Stimulated activated CD8-positive, alpha-beta memory T cell treated with anti-CD3 and anti-CD28 coated beads, Interleukin-4, amount 100 ng/mL, for 1 hour (primary cell): ENCODE measurements at places on chromosomes 13 and 19.

DNA sequence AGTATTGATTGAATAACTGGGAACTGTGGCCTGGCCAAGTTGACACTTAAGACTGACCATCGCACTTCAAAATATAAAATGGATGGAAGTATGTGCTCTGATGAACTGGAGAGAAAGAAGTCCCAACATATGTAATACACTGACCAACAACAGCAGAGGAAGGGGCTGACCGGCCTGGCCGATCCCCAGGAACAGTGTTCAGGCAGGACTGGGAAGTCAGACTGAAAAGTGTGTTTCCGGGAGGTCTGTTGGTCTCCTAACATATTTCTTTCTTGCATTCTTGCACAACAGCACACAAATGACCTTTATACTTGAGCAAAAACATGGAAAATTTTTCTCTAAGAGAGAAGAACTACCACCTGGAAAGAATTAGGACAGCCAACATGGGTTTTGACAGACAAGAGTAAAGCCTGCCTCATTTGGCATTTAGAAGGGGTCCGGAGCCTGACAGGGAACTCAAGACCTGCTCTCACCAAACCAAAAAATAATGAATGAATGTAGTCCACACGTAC lies 297.8 kb downstream of the OXGR1 start:
- no peak for DNase-seq

- DNase-seq, result no peak
Observed at GRCh38 chr13:106417467-106418110, 117.9 kb downstream of the EFNB2 start.

DNA sequence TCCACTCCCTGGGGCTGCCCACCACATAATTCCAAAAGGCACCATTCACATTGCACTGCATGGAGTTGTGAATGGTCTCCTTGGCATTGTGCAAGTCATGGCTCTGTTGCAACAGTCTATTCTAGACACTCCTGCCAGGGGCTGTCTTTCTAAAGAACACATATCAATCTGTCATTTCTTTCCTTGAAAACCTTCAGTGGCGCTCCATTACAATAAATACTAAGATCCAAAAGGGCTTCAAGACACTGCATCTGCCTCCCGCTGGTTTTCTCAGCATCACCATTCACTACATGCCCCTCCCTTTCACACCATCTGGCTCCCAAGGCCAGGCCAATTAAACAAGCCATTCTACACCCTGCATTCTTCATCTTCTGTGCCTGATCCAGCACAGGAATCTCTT lies 32.2 kb upstream of the TM9SF2 start:
- DNase-seq, result no peak

- DNase-seq, result no peak
Observed at GRCh38 chr19:10100163-10100785, 2.2 kb downstream of the ANGPTL6 start.

DNA sequence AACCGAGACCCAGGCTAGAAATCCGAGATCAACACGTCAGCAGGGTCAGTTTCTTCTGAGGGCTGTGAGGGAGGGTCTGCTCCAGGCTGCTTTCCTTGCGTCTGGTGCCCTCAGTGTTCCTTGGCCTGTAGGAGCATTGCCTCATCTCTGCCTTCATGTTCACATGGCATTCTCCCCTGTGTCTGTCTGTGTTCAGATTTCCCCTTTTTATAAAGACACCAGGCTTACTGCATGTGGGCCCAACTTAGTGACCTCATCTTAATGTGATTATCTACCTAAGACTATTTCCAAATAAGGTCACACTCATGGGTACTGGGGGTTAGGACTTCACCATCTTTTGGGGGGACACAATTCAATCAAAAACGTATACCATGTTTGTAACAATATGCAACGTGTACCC lies 57.2 kb upstream of the C1QTNF9 start:
- no peak for DNase-seq

- DNase-seq, result no peak
Observed at GRCh38 chr13:40221131-40221459, 445.3 kb downstream of the FOXO1 start.

- no peak for DNase-seq
Observed at GRCh38 chr13:94620286-94620896, 18.7 kb downstream of the GPR180 start.

GRCh38 chr13:66323745-66324347 lies 906.3 kb downstream of the PCDH9 start:
- DNase-seq, result no peak

DNA sequence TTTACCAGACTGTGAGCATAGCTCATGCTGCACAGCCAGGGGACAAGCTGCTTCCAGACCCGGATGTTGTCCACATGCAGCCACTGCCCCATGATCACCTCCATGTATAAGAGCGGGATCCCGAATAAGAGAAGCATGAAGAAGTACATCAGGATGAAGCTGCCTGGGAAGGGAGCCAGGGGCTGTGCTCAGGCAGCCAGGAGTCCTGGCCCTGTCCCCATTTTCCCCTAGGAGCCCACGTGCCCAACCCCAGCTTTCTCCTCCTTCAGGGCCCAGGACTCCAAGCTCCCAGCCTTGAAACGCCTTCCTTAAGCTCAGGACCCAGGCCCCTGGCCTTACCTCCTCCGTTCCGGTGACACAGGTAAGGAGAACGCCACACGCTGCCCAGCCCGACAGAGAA lies 69.3 kb downstream of the SLC6A16 start:
- no peak for DNase-seq

DNA sequence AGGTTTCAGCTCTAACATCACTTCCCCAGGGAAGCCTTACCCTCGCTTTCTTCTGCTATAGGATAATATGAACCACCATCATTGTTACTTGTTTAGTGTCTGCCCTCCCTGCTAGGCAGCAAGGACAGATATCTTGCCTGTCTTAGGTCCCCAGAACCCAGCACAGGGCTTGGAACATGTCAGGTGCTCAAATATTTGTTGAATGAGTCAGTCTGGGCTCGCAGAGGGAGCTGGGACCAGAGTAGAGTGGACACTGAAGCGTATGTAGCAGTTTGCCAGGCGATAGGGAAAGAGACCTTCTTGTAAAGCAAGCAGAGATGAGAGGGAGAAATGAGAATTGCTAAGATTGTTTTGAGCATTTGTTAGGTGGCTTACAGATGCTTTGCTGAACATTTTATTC lies 11.7 kb downstream of the BCKDHA start:
- no peak for DNase-seq

GRCh38 chr13:49569993-49570689 lies 15.2 kb downstream of the RCBTB1 start:
- DNase-seq, result no peak

- DNase-seq, result no peak
Observed at GRCh38 chr19:45528744-45529419, 21.6 kb downstream of the VASP start.

DNA sequence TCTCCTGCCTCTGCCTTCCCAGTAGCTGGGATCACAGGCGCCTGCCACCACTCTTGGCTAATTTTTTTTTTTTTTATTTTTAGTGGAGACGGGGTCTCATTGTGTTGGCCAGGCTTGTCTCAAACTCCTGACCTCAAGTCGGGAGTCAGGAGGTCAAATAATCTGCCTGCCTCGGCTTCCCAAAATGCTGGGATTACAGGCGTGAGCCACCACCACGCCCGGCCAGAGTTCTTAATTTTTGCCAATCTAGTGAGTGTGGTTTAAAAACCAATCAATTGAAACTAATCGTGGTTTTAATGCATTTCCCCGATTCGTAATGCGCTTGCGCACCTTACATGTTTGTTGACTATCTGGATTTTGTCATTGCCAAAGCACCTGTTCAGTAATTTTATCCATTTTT lies 37.0 kb downstream of the SKA3 start:
- no peak for DNase-seq

GRCh38 chr13:28655561-28655960 lies 3.4 kb upstream of the POMP start:
- DNase-seq, result no peak

GRCh38 chr19:38193445-38193844 lies 30.6 kb downstream of the DPF1 start:
- DNase-seq, result no peak

- DNase-seq, result no peak
Observed at GRCh38 chr13:22372261-22372660, 701.4 kb downstream of the FGF9 start.

DNA sequence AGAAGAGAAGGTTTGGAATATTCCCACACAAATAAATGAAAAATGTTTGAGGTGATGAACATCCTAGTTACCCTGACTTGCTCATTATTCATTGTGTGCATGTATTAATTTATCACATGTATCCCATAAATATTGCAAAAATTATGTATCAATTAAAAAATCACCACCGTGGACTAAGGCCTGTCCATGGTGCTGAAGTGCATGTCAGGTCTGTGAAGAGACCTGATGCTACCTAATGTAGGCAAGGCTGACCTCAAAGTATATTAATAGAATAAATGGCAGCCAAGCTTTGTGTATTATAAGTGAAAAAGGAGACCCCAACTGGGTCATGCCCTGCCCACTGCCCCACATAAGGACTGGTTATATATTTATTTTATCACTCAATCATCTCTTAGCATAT lies 34.4 kb upstream of the ZNF835 start:
- DNase-seq, result no peak

DNA sequence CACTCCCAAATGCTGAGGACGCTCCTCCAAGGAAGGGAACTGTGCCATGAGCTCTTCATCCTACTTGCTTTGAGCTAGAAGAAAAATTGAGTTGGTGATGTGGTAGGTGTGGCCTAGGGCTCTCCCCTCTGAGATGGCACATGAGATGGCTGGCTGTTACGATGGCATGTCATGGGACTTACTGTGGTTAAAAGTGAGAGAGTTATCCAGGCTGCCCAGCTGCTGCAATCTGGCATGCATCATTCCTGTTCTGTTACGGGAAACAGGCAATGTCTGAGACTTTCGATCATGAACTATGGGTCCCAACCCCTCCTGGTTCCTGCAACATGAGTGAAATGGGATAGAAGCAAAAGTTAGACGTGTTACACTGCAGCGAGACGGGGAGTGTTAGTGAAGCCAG lies 93.3 kb upstream of the SLC15A1 start:
- no peak for DNase-seq

GRCh38 chr13:111898956-111899713 lies 167.8 kb upstream of the SOX1 start:
- DNase-seq, result no peak

DNA sequence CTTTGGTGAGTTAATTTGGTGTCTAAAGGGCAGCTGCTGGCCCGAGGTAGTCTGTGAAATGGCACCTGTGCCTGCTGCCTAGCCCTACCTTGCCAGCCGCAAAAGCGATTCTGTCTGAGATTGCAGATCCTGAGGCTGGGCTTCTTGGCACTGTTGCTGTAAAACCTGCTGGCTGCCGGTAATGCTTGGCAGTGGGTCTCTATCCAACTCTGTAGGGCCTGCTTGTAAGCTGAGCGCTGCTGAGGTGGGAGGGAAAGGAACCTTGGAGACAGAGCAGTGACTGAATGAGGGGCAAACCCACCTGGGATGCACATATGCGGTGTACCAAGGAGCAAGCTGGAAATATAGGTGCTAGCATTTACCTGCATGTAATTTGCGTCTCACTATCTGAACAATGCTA lies 11.7 kb downstream of the LCP1 start:
- DNase-seq, result no peak

GRCh38 chr19:51531349-51532315 lies at the start of gene SIGLEC6:
Gene SIGLEC6, minus strand, starts transcription at chr19:51531670. Its CDS starts 22 bp downstream, at chr19:51531648.
- DNase-seq, result peak; percentile 22

DNA sequence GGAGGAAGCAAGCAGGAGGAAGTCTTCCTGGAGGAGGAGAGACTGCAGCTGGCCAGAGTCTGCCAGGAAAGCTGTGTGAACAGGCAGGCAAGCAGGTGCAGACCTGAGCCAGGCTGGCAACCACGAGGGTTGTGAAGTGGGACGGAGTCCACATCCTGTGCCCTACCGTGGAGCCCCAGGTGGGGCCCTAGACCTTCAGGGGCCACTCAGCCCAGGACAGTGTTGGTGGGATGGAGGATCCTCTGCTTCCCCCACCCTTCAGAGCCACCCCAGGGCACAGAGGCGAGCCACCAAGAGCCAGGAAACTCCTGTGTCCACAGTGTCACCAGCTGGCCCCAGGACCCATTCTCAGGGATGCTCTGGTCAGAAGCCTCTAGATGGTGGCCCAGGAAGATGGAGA lies 8.4 kb upstream of the VSTM2B start:
- DNase-seq, result no peak
